ENCODE measurements at places on chromosomes 12 and 14.
A peak's percentile ranks its signal among the peaks of the same experiment; 100 is the strongest.

DNA sequence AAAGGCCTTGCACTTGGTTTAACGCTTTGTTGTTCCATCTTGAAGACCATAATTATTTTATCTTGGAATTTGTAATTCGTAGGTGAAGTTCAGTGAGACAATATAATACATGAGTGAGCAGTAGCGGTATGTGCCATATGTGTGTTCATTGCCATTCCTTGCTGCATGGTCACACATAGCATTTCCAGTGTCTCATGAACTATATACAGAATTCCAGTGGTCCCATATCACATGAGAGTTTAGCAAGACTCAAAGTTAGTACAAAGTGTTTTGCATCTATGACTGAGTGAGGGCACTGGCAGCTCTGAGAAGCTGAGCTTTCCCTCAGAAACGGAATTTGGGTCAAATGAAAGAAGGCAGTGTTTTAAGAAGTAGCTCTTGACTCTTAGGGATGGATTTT lies 359.8 kb downstream of the FOXG1 start:
- DNase-seq = no peak

GRCh38 chr14:92613008-92613658 lies 99.6 kb downstream of the RIN3 start:
- peak; percentile 54 for DNase-seq

DNA sequence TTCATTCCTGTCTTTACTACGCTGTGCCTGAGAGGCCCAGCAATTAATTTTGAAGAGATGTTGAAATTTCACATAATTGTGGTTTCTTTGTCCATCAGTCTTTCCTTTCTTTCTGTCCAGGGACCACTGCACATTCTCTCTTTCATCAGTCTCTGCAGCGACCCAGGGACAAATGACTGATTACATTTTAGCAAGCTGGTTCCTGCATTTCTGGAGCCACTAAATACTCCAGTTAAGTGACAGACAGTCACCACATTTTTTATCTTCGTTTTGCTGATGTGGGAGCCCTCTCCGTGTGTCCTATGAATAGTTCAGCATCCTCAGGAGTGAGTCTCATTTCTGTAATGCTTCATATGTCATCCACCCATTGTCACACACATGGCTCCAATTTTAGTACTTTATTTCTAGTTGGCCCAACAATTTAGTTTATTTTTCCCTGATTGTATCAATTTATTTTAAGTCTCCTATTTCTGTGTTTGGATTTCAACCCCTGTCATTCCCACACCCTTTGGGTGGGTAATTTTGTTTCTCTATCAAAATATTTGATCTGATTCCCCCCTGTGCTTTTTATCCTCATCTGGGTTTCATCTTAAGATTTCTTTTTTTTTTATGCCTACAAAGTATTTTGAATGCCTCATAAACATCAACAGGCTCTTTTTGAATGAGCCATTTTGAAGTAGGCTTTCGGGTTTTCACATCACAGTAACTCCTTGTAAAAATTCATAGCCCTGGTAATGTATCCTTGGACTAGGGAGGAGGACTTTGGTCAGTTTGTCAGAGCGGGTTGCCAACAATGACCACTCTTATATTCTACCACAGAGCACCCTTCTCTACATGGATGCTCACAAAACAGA lies 1196.5 kb downstream of the GALC start:
- DNase-seq = no peak

GRCh38 chr12:14283489-14284144 lies 81.9 kb upstream of the ATF7IP start:
- DNase-seq = no peak

DNA sequence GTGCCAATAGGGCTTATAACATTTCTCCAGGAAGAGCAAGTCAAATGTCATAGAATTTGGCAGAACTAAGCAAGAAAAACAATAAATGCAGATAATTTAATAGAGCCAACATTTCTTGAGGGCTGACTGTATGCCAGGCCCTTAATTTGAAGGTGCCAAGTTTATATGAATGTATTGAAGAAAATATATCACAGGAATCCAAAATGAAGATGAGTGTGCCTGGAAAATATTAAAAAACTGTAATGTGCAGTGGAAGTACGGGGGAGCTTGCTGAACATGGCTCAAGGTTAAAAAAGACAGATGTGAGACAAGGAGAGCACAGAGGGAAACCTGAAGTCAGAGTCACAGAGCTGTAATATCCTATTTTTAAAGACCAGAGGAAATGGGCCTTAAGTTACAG lies 16.4 kb downstream of the NR1H4 start:
- no peak for DNase-seq

DNA sequence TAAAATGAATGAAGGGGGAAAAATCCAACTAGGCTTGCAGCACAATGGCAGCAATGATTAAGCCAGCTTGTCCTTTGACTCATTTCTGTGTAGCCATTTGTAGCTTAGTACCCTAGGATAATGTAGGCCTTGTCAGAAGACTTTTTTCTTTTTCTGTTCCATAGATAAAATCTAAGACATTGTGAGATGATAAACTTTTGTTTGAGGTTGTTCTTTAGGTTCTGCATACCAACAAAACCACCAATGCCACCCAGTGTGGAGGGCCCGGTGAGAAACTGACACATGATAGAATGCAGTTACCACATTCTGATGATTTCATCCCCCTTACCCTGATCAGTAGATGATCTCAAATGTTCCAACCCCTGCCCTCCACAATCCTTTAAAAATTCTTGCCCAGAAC lies 6.6 kb upstream of the KLRD1 start:
- peak; percentile 32 for DNase-seq

GRCh38 chr14:61128382-61129167 lies 147.5 kb downstream of the SLC38A6 start:
- no peak for DNase-seq

DNA sequence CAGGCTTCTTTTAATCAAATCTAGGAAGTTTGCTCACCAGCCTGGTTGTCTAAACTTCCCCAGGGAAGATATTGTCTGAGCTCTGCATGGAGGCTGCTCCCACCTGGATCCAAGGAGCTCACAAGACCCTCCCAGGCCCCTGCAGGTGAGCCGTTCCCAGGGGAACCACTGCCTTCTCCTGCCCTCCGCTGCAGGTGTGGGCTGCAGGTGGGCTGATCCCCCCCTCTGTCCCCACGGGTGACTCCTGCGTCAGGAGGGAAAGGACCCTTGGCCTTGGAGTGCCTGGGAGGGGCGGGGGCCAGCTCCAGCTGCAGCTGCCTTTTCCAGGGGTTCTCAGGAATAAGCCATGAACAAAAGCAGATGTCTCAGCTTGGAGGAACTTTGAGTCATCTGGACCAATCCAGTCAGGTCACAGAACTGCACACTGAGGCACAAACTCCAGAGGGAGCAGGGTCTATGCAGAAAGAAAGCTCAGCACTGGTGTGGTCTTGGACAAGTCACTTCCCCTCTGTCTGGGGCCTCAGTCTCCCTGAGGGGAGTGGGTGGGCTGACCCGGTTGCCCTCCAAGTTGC lies 246.6 kb upstream of the RTL1 start:
- DNase-seq = no peak

DNA sequence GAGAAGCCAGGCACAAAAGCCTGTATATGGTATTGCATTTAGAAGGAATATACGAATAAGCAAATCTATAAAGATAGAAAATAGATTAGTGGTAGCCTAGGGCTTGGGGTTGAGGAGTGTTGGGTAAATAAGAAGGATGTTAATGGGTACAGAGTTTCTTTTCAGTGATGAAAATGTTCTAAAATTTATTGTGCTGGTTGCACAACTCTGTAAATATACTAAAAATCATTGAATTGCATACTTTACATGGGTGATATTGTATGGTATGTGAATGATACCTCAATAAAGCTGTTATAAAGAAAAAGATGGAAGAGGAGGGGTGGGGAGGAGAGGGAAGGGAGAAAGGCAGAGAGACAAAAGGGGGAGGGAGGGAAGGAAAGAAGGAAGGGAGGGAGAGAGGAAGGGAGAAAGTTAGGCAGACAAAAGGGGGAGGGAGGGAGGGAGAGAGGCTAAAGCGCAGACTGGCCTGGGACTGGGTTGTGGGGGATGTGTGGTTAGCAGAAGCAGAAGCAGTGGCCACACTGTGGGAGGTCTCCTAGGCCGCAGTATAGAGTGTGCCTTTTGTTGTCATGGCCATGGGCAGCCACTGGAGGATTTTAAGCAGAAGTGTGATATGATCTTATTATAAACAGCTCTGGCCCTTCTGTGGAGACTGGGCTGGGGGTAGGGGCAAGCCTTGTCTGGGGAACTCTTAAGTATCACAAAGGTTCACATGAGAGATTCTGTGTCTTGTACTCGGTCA lies 73.6 kb upstream of the ELK3 start:
- no peak for DNase-seq

DNA sequence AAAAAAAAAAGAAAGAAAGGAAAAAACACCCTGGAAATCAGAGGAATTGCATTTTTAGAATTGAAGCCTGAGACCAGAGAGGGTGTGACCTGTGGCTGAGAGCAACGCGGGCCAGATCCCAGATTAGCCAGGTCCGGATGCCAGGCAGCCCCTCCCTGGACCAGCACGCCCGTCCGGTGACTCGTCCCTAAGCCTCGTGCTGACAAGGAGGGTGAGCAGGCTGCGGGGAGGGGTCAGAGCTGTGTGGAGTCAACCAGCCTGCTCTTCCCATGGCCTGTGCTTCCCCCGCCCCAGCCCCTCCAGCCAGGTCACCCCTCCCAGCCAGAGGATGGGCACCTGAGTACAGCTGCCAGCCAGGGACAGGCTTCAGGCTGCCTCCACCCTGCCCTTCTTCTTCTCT lies 4.2 kb upstream of the KLC1 start:
- DNase-seq = no peak

GRCh38 chr12:7093892-7094291 lies 1.6 kb upstream of the C1R start:
- DNase-seq = no peak

GRCh38 chr14:32706721-32707519 lies 231.8 kb upstream of the NPAS3 start:
- no peak for DNase-seq

GRCh38 chr14:51305751-51306150 lies 65.7 kb downstream of the TMX1 start:
- DNase-seq = no peak

DNA sequence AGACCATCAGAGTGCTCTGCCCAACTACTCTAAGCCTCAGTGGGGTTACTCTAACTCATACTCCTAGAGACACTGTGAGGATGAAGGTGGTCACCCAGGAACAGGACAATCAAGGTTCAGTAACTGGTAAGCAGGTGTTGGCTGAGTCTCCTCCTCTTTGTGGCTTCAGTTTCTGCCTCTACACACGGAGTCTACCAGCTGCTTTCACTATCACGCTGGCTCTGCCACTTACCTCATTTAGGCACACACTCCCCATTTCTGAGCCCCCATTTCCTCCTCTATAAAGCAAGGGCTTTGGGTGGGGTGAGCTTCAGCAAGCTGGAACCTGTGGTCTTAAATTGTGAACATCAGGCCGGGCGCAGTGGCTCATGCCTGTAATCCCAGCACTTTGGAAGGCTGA lies 7.3 kb upstream of the TCHP start:
- peak; percentile 32 for DNase-seq

DNA sequence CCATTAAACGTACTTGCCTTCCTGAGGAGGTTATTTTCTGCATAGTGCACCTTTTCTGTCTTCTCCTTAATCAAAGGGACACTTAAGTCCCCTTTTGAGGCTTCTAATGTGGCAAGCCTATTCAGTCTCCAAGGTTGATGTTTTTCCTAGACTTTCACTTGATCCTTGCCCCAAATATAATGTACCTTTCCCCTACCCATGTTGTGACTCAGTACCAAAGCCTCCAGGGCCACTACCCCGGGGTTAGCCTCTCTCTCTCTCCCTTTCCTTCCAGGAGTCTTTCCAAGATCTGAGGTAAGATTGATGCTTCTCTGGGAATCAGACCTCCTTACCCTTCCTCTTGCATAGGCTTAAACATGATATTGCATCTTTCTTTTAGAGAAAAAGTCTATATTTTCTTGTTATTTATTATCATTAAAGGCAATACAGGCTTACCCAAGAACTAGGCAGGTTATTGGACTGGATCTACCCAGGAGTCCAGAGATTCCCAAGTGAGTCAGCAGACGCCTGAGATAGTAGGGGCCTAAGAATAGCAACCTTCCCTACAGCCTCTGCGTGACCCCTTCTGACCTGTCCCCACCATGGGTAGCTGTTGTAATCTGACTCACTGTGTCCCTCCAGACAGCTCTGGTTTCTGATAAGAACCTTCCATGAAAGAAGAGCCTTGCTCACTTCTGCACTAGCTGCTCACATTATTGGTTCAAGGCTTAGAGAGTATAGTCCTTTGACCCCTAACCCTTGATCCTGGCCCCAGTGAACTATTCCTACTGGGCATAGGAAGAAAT lies 172.9 kb downstream of the ZFP36L1 start:
- DNase-seq = no peak

DNA sequence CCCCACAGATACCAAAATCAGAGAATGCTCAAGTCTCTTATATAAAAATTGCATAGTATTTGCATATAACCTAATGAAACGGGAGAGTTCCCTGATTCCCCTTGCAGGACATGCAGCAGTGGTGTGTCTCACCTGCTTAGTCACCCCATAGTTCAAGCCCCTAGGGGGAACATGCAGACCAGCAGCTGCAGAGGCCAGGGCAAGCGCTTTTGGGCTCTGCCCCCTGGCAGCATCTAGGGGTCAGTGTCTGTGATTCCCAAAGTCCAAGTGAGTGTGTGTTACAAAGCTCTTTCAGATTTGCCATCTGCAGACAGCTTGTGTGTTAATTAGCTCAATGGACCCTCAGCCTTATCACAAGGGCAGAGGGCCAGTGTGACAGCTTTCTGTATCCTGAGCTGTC lies 110.1 kb downstream of the DNAI7 start:
- DNase-seq = no peak

DNA sequence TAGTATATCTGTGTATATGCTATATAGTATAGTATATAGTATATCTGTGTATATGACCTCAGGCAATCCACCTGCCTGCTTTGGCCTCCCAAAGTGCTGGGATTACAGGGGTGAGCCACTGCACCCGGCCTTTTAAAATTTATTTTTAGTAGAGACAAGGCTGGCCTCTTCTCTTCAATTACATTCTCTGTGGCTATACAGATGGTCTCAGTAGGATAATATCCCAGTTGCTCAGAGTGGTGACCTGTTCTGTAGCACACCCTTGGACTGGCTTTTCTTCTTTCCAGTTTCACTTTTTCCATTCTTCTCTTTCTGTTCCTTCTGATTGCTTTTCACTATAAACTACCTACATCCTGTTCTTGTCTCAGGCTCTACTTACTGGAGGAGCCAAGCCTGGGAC lies 3.1 kb upstream of the NFATC4 start:
- no peak for DNase-seq

- no peak for DNase-seq
These were observed 19.1 kb upstream of the FICD start for GRCh38 chr12:108495823-108496579.

- DNase-seq = no peak
These were observed 590.4 kb downstream of the MED13L start for GRCh38 chr12:115687094-115687493.

GRCh38 chr12:31440586-31440985 lies 114.6 kb upstream of the SINHCAF start:
- DNase-seq = no peak
